ENCODE measurements at places on chromosomes 7 and 10.

GRCh38 chr10:1382711-1383110 is 326.5 kb downstream of the WDR37 start:
- DNase-seq = no peak

DNA sequence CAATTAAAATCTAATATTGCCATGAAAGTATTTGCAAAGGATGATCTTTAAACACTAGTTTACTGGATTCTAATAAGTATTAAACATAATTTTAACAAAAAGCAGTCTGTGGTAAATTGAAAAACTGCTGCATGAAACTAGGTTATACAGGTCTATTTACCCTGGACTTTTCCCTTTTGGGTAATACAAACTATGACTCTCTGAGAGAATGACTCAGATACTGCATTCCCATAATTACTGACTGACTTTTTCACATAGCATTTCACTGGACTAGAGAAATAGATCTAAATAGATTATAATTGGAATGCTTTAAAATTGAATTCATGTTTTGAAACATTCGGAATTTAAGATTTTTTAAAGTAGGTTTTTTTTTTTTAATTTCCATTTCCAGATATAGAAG is 395.7 kb downstream of the THSD7A start:
- no peak for DNase-seq

GRCh38 chr7:27883696-27884095 is 143.7 kb downstream of the TAX1BP1 start:
- DNase-seq = no peak

- DNase-seq = no peak
Measured at GRCh38 chr7:73648593-73649332, 18.9 kb upstream of the VPS37D start.

DNA sequence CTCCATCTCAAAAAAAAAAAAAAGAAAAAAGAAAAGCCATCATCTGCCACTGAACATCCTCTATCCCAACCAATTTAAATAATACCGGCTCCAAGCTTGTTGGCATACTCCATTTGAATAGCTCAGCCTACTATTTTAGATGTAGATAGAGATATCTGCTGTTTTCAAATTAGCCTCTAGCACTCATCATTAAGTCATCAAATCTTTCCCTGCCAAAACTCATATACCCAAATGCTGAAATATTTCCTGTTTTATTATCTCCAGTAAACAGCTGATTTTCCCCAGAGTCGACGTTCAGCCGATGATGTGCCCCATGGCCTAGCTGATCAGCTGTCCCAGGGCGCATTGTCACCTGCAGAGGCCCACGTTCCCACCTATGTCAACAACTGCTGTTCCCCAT is 34.5 kb upstream of the FRMD4A start:
- no peak for DNase-seq

DNA sequence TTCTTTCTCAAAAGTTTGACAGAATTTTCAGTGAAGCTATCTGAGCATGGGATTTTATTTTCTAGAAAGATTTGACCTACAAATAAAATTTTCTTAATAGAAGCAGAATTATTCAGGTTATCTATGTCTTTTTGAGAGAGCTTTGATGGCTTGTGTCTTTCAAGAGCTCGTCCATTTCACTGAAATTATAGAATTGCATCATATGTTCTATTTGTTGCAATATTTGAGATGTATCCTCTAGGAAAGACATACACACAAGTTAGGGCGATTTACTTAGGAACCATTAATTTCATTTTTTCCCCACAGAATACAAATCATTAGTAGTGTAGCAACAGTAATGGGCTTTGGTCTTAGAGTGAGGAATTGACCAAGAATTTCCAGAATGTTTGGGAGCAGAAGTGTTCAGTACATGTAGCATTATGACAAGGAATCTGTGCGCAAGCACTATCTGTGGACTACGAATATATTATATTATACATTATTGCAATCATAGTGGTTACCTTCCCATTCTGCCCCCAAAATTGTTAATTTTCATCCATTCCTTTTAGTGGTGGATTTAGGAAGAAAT is 12.8 kb upstream of the COL17A1 start:
- DNase-seq = no peak

GRCh38 chr10:60388709-60389301 is 870 bp downstream of the ANK3 start:
- no peak for DNase-seq
